Mononuclear cell (primary cell): ENCODE measurements at places on chromosomes 5 and 9. TPM values are rescaled to one million over a fixed set of nuclear protein-coding genes. Genes with fewer than 3 reads are reported as not detected.

ROPN1L gene
- 0.42 TPM for total RNA-seq

RNF180 gene
- total RNA-seq = not detected

FAXDC2 gene
- total RNA-seq = 17.8 TPM

CDC20B gene
- total RNA-seq = not detected

TAS2R1 gene
- total RNA-seq = not detected
